ENCODE measurements at places on chromosomes 5 and 9.
A peak's percentile ranks its signal among the peaks of the same experiment; 100 is the strongest.

GRCh38 chr5:16544607-16545374 is 72.0 kb downstream of the RETREG1 start:
- DNase-seq = no peak

- DNase-seq = no peak
Observed at GRCh38 chr5:126562823-126563222, 32.2 kb downstream of the ALDH7A1 start.

- no peak for DNase-seq
Observed at GRCh38 chr5:115501464-115502210, 42.9 kb downstream of the FEM1C start.

GRCh38 chr9:85515021-85515420 is 226.7 kb downstream of the AGTPBP1 start:
- DNase-seq = no peak

GRCh38 chr5:180389252-180390101 is 36.3 kb upstream of the GFPT2 start:
- DNase-seq = no peak

GRCh38 chr5:74145951-74146350 is 494.6 kb downstream of the ENC1 start:
- no peak for DNase-seq

GRCh38 chr5:138844812-138845513 is 30.2 kb downstream of the LRRTM2 start:
- DNase-seq = no peak

- no peak for DNase-seq
Observed at GRCh38 chr5:157549283-157549629, 26.3 kb downstream of the ADAM19 start.

- DNase-seq = no peak
Observed at GRCh38 chr5:171725205-171725601, 60.4 kb upstream of the SMIM23 start.

GRCh38 chr5:132024117-132024435 is 12.6 kb upstream of the ACSL6 start:
- DNase-seq = no peak

DNA sequence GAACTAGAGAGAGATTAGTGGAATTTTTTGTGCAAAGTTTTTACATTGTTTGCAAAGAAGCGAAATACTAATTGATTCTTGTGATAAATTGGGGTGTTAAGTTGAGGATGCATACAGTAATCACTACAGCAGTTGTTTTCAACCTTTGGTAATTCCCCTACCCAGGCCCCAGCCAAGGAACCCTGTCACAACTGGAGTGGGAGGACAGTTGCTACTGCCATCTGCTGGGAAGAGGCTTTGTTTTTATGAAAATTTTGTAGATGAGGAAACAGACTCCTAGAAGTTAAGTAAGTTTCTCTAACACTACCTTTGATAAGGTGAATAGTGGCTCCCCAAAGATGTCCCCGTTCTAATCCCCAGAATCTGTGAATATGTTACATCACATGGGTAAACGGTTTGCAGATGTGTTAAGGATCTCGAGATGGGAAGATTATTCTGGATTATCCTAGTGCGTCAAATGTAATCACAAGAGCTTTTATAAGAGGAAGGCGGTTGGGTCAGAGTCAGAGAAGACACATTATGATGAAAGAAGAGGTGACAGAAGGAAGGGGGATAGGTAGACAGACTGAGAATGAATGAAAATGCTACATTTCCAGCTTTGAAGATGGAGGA is 34.0 kb upstream of the PPP1R2B start:
- no peak for DNase-seq

DNA sequence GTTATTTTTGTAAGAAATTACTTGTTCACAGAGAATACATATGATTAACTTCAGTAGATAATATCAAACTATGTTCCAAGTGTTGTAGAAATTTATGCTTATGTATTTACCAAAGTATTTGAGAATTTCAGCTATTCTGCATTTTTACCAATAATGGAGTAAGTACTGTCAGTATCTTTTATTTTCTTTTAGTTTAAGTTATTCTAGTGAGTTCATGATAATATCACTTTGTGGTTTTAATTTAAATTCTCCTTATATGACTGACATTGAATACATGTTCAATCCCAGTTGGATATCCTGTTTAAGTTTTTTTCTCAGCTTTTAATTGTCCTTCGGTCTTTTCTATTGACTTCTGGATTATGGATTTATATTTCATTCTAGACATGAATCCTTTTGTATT is 1024.6 kb downstream of the EFNA5 start:
- DNase-seq = no peak

GRCh38 chr9:127613583-127613954 is 1.5 kb downstream of the STXBP1 start:
- DNase-seq = no peak

DNA sequence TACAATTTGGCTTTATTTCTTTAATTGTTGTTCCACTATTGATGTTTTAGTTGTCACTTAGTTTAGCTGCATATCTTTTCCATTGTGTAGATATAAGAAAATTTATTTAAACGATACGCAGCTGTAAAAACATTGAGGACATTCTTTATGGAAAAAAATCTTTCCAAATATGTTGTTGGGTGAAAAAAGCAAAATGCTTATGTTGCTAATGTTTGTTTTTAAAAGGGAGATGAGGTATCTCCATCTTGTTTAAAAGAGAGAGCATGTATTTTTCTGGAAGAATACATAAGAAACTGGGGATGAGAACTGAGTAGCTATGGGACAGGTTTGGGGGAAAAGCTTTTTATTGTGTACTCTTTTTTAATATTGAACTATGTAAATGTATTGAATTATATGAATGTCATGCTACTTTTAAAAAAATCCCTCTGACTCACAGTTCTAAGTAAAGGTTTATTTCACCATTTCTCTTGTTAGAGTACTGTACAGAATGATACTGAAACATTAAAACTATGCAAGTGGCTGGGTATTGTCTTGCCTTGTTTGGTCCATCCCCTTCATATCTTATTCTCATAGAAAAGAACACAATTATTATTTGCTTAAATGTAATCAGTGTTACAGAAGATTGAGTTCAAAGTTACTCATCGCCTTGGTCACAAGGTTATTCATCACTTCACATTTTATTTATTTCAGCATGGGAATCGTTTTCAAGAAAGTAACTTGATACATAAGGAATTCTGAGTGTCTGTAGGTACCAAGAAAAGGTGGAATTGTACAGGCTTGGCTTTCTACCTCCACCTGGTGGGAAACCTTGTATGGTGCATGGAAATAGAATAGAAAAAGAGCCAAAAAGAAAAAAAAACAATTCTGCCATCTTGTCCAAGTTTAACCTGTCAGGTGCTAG is 85.8 kb downstream of the RIC1 start:
- no peak for DNase-seq

GRCh38 chr5:86968301-86968753 is 299.4 kb upstream of the RASA1 start:
- no peak for DNase-seq

- DNase-seq = no peak
Observed at GRCh38 chr5:87570366-87570765, 157.6 kb upstream of the CCNH start.

- no peak for DNase-seq
Observed at GRCh38 chr5:165616490-165617405, 2111.3 kb downstream of the MAT2B start.

DNA sequence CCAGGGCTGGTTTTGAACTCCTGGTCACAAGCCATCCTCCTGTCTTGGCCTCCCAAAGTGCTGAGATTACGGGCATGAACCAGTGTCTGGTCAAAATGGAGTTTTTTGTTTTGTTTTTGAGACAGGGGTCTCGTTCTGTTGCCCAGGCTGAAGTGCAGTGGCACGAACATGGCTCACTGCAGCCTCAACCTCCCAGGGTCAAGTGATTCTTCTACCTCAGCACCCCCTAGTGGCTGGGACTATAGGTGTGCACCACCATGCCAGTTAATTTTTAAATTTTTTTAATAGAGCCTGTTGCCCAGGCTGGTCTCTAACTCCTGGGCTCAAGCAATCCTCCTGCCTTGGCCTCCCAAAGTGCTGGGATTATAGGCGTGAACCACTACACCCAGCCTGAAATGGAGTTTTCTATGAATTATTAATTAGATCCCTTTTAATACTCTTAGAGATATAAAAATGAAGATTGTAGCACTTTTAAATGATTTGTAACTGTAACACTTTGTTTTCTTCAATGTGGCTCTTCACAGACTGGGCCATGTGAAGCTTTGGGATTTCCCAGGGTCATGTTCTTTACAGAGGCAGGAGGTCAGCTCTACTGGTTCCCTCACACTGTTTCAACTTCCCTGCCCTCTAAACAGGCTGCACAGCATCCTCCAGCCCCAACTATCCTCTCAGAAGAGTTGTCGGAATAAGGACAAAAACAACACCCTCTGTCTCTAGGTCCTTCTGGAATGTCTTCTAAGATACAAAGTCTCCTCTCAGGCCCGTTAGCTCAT is 32.7 kb upstream of the SPARC start:
- DNase-seq = no peak

- DNase-seq = peak; percentile 37
Observed at GRCh38 chr5:40410231-40410861, 269.4 kb upstream of the PTGER4 start.

DNA sequence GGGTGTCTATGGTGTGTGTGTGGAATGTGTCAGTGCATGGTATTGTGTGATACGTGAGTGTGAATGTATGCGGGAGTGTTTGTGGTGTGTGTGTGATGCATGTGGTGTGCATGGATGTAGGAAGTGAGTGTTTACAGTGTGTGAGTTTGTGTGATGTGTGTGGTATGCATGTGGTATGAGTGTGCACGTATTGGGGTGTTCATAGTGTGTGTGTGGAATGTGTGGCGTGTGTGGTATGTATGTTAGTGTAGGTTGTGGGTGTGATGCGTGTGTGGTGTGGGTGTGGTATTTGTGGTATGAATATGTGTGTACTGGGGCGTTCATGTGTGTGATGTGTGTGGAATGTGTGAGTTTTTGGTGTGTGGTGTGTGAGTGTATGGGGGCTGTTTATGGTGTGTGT is 40.1 kb upstream of the BICD2 start:
- no peak for DNase-seq

GRCh38 chr5:79931866-79932265 is 59.2 kb downstream of the MTX3 start:
- DNase-seq = no peak

DNA sequence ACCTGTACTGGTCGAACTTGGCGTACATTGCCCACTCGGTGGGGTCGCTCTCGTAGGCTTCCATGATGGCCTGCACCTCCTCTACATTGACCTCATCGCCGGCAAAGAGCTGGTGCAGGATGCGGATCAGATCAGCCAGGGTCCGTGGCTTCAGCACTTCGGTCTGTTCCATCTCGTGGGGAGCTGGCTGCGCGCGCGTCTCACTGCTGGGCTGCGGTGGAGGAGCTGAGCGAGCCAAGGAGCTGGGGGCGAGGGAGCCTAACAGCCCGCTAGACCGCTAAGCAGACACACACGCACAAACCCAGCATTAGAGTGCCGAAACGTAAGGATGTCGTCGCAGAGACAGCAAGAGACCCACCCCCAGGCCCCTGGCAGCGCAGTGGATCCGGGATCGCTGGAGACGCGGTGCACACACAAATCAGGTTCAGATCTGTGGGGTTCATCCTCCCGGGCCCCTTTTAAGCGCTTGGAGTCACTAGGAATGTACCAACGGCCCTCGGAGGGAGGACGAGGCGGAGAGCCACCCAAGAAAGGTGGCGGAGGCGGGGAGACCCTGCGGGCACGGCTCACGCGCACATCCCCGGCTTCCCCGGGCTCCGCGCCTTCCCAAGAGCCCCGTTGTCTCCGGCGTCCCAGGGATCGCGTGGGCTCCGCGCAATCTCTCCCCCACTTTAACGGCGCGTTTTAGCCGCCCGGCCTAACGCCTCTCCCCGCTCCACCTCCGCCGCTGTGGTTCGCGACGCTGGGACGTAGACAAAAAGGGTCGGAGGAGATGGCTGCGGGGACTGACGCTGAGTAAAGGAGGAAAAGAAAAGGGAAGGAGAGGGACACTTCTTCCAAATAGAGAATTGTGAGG is at the start of gene CDO1:
CDO1 (minus strand) TSS at position 434 of the 856 bp plus-strand sequence; CDS start at position 172, 262 bp downstream.
- DNase-seq = no peak

DNA sequence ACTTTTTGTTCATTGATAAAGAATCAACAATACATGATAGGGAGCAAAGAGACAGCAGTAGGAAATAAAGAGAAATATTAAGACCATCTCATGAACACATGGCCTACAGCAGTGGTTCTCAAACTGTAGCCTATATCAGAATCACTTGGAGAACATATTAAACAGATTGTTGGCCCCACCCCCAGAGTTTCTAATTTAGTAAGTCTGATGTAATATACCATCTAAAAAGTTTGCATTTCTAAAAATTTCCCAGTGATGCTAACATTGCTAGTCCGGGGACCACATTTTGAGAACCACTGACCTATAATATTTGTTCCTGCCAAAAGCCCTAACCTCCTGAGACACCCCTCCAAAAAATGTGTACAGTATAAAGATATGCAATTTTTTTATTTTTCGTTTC is 306.2 kb upstream of the NREP start:
- DNase-seq = no peak

- DNase-seq = no peak
Observed at GRCh38 chr9:135329571-135330306, 149.8 kb upstream of the PPP1R26 start.
